Suprapubic skin (tissue), 4 donors: ENCODE measurements at places on chromosomes 2 and 18.

DNA sequence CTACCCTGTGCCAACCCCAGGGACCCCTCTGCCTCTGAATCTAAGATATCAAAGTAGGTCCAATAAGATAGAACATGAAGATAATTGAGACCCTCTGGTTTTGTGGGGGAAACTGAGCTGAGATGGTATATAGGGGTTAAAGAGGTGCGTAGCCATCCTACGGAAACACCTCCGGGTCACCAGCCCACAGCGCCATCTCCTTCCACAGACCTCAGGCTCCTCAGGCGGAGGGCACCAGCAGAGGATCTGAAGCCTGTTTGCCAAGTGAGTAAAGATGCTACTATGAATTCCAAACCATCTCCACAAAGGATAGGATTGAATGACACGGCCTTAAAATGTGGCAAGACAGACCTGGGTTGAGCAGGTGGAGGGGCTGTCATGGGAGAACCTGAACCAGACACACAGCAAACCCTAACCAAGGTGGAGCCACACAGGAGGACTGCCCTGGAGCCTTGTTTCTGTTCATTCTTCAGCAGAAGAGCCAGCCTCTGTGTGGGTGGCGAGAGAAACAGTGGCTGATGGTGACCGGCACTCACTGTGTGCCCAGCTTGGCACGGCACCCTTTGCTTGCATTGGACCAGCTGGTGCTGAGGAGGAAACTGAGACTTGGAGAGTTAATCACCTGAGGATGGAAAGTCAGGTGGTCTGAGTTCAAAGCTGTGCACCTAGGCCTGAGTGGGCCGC is 10.2 kb downstream of the GBX2 start:
- DNase-seq: no peak

DNA sequence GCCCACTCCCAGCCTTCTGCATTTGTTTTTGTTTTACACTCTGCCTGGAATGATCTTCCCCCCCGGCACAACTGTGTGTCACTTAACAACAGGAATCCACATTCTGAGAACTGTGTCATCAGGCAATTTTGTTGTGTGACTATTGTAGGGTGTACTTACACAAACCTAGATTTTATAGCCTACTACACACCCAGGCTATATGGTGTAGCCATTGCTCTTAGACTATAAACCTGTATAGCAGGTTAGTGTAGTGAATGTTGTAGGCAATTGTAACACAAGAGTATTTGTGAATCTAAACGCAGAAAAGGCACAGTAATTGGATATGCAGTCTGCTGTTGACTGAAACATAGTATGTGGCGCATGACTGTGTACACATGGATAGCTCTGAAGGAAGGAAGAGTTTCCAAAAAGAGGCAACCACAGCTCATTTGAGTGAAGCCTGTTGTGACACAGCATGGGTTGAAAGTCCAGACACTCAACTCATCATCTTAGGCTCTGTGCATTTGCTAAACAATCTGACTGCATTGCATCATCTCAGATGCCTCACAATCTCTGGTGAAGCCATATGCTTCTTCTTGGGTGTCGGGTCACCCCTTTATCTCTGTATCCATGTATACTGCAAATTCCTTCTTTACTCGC is 506.6 kb upstream of the SPHKAP start:
- DNase-seq: no peak

DNA sequence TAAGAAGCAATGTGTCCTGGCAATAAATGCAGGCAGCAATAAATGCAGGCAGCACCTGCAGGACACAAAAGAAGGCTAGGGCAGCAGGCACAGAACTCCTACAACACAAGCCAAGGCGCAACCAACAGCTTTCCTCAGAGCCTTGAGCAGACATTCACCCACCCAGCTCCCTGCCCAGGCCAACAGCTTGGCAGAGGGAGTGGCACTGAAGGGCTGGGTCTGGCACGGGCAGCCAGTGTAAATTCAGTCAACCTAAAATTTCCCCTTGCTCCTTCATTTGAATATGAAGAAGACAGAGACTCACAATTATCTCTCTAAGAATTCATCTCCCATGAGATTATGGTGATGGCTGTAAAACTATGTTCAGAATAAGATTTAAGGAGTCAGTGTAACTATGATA is 35.4 kb downstream of the AAK1 start:
- no peak for DNase-seq

- no peak for DNase-seq
These were observed 22.7 kb upstream of the TFPI start for GRCh38 chr2:187576906-187577305.

DNA sequence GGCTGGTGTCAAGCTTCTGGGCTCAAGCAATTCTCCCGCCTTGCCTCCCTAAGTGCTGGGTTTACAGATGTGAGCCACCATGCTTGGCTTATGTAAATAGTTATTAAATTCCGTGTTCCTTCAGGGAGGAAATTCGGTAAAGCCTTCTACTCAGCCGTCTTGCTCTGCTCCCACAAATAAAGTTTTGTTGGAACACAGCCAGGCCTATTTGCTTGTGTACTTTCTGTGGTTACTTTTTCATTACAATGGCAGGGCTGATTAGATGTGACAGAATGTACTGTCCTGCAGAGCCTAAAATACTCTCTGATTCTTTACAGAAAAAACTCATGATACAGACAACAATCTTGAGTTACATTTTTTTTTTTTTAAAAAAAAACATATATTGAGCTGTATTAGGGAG is 68.8 kb upstream of the TACR1 start:
- no peak for DNase-seq

DNA sequence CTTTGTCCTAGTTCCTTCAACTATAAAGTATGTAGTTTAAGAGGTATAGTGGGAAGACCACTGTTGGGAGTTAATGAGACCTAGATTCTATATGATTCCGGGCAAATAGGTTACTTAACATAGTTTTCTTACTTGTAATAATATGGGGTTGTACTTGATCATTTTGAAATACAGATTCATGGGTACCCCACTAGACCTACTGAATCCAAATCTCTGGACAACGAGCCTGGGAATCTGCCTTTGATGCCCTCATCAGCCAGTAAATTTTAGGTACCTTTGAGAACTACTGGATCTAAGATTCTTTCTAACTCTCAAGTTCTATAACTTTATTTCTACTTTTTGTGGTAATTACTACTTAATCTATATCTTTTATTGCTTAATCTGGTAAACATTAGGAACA is 6.6 kb downstream of the BMPR2 start:
- DNase-seq: no peak

GRCh38 chr2:205484764-205485163 is 197.5 kb upstream of the NRP2 start:
- no peak for DNase-seq

DNA sequence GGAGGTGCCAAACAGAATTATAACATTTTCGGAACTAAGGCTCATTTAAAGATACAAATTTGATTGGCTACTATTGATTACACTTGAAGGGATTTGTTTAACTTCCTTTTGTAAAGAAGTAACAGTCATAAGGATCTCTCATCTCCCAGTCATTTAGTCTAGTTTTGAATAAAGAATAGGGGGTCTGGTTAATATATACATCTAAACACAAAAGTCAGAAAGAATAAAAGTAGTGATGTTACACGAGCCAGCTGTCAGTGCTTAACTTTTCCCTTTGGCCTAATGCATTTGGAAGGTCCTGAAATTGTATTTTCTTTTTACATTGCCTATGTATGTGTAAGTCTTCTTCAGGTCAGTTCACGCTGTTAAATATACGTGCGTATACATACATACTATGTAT is 8.1 kb downstream of the SEPTIN2 start:
- no peak for DNase-seq

DNA sequence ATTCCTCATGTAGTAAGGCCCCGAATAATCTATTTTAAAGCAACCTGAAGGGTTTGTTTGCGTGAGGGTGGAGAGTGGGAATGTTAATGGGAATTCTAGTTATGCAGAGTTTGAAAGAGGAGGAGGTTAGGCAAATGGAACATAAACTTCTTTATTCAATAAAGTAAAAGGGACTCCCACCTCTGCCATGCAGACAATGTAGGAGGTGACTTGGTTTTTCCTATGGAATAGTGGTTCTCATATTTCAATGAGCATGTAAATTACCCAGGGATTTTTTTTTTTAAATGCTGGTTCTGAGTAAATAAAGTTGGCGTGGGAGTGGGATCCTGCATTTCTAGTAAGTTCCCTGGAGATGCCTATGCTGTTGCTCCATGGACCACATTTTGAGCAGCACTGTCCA is 367.9 kb downstream of the THSD7B start:
- no peak for DNase-seq

GRCh38 chr18:13112982-13113381 is 105.6 kb upstream of the LDLRAD4 start:
- no peak for DNase-seq

DNA sequence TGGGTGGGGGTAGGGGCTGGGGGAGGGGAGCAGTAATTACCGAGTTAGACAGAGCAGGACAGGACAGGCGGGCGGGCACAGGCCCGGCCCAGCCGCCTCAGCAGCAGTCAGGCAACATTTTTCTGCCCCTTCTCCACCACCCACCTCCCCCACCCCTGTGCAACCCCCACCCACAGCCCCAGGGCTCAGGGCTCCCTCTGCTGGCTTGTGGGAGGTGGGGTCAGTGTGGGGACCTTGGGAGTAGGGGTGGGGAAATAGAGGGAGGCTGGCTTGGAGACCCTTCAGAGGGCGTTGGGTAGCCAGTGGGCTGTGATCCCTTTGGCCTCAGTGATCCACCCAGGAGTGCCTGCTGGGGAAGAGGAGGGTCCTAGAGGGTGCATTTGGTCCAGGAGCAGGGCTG is 6.4 kb downstream of the WNT6 start:
- no peak for DNase-seq

DNA sequence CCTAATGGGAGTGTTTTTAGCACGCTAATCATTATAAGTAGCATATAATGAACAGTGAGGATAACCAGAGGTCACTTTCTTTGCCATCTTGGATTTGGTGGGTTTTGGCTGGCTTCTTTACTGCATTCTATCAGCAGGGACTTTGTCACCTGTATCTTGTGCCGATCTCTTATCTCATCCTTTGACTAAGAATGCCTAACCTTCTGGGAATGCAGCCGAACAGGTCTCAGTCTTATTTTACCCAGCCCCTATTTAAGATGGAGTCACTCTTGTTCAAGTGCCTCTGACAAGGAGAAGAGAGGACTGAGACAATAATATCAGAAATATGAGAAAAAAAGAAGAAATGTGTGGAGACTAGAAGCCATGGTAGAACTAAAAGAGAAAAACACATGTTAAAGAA is 276.4 kb downstream of the TMX3 start:
- DNase-seq: no peak

GRCh38 chr2:134152045-134153010 is 101.5 kb upstream of the MGAT5 start:
- DNase-seq: no peak

DNA sequence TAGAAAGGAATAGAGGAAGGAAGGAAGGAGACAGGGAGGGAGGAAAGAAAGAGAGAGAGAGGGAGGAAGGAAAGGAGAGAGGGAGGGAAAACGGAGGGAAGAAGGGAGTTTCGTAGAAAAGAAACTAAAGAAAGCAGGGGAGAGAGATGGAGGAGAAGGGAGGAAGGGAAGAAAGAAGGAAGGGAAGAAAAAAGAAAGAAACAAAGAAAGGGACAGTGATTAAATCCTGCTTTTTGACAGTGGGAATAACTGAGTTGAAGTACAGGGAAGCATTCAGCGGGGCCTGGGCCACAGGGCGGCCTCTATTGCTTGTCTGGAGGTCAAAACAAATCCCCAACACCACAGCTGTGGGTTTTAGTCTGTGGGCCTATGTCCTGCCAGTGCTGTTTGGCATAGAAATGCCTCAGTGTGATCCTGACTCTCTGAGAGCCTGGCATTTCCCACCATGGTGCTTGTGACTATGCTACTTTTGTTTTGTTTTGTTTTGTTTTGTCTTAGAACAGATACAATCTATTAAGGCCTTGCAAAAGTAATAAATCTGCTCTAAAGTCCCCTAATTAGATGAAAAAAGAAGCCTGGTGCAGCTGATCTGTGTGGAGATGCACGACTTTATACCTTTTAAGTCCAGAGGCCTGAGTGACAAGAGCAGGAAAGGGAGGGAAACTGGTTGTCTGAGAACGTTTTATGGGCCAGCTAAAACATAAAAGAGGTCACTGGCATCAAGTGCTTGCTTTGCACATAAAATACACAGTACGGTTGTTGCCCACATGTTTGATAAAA is 40.0 kb downstream of the IL1RL2 start:
- DNase-seq: no peak

- no peak for DNase-seq
These were observed 8.0 kb downstream of the ME2 start for GRCh38 chr18:50886929-50887328.

DNA sequence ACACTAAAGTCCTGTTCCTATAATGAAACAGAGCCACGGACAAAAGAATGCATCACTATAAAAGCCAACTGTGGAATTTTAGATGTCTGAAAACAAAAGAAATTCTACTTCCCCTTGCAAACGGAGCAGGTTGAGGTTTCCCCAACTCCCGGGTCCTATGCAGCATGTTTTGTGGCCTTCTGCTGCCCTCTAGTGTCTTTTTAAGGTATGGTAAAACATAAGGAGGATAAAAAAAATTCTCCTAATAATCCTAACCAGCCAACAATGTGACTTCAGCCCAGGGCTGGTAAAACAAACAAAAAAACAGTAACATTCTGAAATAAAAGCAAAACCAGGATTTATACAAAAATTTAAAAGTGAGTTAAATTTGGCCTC is 539.5 kb downstream of the NRXN1 start:
- DNase-seq: no peak

DNA sequence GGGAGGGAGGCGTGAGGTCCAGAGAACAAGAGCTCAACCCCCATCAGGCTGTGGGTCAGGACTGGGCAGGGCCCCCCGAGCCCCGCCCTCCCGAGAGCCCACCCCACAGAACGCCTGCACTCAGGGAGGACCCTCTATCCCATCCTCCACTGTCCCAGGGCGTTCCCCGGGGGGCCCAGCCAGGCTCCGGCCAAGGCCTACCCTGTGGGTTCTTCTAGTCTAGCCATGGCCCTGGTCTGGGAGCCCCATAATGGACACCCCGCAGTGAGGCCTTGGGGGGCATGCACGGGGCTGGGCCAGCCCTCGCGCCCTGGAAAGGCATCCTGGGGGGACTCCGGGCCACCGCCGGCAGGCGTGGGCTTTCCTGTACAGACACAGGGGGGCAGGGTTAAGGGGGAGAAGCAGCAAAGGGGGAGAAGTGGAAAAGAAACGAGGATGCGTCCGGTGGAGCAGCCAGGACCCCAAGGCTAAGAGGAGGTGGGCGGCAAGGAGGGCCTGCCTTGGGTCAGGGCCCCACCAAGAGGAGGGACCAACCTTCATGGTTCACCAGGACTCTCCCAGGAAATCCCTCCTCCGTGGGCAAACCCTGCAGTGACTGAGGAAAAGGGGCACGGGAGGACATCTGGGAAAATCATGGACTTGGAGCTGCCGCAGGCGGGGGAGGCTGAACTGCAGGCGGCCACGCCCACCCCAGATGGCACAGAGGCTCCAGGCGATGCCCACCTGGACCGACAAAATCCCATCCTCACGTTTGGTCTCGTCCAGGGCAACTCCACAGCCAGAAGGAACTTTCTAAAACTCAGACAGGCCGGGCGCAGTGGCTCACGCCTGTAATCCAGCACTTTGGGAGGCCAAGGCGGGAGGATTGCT is 2.7 kb upstream of the CROCC2 start:
- no peak for DNase-seq
